ENCODE measurements at places on chromosomes 16 and 17.

GRCh38 chr16:70746708-70747424 lies 54.1 kb downstream of the VAC14 start:
- no peak for DNase-seq

DNA sequence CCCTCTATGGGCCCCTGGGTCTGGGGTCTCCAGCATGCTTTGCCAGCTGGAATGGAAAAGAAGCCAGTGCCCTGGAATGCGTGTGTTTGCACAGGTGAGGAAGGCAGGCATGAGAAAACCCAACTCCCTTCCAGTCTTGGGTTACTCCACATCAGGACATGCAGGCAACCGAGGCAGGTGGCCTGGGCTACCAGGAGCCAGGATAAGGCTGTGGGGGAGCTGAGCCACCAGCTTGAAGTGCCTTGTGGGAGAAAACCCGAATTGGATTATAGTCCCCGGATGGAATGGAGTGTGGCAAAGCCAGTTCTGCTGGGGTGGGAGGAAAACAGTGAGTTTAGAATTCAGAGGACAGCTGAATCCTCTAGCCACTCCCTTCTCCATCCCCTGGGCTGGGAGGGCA lies 7.2 kb downstream of the SRCIN1 start:
- peak; percentile 58 for DNase-seq

- DNase-seq, result no peak
Measured at GRCh38 chr17:36749493-36749892, 148.1 kb downstream of the MRM1 start.

- no peak for DNase-seq
Measured at GRCh38 chr17:81910840-81911276, 341 bp downstream of the PCYT2 start.

- no peak for DNase-seq
Measured at GRCh38 chr17:18002171-18002570, 29.5 kb downstream of the DRC3 start.

GRCh38 chr16:31507617-31507928 lies 618 bp downstream of the RUSF1 start:
- DNase-seq, result no peak

DNA sequence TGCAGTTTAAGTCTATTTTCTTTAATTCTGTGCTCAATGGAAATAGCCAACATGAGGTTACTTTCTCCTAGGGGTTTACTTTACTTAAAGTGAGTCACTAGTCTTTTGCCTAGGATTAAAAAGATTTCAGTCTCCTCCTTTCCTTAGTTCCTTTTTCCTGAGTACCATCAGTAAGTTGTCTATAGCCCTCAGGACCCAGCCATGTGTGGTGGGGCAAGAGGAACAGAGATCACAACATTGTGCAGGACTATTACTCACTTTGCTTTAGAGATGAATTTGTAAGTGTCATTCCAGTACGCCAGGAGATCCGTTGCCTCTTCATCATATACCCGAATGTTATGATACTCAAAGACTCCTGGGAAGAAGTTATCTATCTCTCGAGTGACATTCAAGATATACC lies 27.7 kb upstream of the CORO6 start:
- DNase-seq, result no peak

- no peak for DNase-seq
Measured at GRCh38 chr17:47978324-47978723, 7.4 kb downstream of the CDK5RAP3 start.

DNA sequence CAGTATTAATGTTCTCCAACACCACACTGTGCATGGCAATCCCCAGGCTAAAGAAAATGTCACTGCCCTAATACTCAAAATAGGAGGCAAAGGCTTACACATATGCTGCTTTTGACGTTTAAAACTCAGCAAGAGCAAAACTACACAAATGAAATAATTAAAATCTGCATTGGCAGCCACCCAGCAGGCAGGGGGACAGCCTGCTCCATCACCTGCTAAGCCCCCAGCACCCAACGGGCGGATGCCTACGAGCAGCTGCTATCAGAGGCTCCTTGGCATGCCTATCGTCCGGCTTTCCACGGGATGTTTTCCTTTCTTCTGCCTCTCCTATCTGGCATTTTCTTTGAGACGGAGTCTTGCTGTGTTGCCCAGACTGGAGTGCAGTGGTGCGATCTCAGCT lies 337.5 kb downstream of the SOX9 start:
- no peak for DNase-seq

- no peak for DNase-seq
Measured at GRCh38 chr17:12664894-12665262, 812 bp upstream of the MYOCD start.

GRCh38 chr16:2816751-2817339 lies at the start of gene PRSS21:
TSS of gene PRSS21 (plus strand) at chr16:2817237. CDS start at chr16:2817269, 32 bp downstream.
- DNase-seq, result no peak

GRCh38 chr16:48330189-48330840 lies 54.9 kb downstream of the SIAH1 start:
- no peak for DNase-seq

GRCh38 chr16:23694644-23695373 lies 16.1 kb downstream of the PLK1 start:
- peak; percentile 69 for DNase-seq

- DNase-seq, result no peak
Measured at GRCh38 chr17:10428781-10429180, 7.0 kb upstream of the MYH8 start.

DNA sequence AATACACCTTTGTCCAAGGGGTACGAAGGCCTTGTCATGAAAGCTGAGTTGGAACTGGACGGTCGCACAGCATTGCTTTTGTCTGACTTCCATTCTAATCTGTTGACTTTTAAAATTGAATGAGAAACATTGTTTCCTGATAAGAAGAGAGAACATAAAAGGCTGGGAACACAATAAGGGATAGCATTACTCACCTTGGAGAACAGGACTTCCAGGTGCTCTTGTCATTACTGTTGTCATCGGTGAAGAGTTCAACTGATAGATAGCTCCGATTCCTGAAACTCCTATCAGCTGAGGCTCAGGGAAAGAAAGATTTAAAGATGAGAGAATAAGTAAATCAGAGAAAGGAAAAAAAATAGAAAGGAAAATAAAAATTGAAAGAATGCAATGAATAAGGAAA lies 351.1 kb downstream of the KCNJ2 start:
- DNase-seq, result no peak

DNA sequence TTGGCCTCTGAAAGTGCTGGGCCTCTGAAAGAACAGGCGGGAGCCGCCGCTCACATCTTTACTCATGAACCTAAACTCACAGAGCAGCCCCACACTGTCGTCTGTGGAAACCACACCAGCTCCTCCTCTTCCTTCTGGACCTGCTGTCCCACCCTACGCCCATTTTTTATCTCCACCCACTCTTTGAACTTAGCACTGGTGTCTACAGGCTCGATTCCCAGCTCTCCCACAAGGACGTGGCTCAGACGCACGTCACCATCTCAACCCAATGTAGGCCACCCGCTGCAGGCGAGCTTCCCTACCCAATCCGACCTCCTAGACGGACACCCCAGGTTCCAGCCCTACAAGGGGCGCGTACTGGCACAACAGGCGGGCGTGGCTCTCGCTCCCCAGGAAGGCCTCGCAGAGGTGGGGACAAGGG lies 62.2 kb downstream of the NXN start:
- DNase-seq, result no peak

DNA sequence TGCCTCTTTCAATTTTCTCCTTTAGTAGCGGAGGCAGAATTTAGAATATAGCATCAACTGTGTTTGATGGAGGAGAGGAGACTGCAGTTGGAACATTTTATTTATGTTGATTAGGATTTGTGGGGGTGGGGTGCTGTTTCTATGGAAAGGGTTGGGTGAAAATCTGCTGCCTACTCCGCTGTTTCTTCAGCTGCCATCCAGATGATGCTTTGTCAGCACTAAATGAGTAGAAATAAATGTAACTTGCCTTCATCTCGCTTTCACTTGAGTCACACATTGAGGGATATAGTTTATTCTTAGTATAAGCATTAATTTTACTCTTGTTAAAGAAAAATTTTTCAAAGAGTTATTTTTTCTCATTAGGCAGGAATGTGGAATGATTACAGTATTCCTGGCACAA lies 42.1 kb downstream of the ABHD15 start:
- no peak for DNase-seq

GRCh38 chr16:66566051-66566901 lies at the start of gene CMTM1:
TSS of gene CMTM1 (plus strand) at chr16:66566439. CDS start at chr16:66566514, 75 bp downstream.
- no peak for DNase-seq

DNA sequence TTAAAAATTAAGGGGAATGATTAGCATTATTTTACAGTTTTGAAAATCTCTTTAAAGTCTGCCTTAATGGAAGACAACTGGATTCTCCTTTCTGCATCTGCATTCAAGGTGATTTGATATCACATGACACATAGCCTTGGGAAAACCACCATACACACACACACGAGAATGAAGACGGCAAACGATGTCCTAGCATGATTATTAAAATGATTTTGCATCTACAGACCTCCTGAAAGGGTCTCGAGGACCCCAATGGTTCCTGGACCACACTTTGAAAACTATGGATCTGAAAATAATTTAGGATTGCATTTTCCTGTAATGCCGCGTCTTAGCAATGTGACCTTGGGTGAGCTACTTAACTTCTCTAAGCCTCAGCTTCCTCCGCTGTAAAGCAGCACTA lies 11.8 kb upstream of the CHST4 start:
- no peak for DNase-seq

- DNase-seq, result no peak
Measured at GRCh38 chr16:58837950-58838349, 103.8 kb upstream of the GOT2 start.

DNA sequence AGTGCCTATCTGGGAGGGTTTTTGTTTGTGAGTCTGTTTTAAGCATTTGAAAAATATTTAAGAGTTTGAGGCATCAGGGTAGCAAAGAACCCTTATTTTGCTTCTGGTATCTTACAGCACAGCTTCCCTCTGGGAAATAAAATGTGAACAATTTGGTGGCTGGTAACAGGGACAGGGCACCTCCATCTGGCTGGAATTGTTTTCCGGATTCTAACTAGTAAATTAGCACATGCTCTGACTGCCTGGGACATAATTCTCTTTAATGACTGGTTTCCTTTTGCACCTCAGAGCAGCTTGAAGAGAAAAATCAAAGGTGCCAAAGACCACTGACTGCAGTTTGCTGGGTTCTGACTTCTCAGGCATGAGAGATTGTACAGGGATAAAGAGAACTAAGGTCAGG lies 469.1 kb downstream of the GRIN2A start:
- no peak for DNase-seq

DNA sequence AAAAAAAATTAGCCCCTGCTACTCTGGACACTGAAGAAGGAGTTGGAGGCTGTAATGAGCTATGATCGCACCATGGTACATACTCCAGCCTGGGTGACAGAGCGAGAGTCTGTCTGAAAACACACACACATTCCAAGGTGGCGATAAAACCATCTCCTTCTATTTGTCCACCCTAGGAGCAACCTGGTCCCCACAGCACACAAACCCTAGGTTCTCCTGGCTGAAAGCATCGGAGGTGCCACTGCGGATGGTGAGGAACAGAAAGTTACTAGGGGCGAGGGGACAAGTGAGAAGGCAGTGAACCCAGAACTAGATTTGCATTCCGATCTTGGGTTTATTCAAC lies 1.4 kb upstream of the ECI1 start:
- DNase-seq, result peak; percentile 45

- no peak for DNase-seq
Measured at GRCh38 chr16:22428654-22429053, 54.2 kb upstream of the CDR2 start.

Data from Right ventricle myocardium inferior (tissue), 1 donor.